Stimulated activated CD8-positive, alpha-beta memory T cell treated with anti-CD3 and anti-CD28 coated beads, Interleukin-7, amount 100 ng/mL, for 1 hour (primary cell): ENCODE measurements at places on chromosomes 2 and 18.

DNA sequence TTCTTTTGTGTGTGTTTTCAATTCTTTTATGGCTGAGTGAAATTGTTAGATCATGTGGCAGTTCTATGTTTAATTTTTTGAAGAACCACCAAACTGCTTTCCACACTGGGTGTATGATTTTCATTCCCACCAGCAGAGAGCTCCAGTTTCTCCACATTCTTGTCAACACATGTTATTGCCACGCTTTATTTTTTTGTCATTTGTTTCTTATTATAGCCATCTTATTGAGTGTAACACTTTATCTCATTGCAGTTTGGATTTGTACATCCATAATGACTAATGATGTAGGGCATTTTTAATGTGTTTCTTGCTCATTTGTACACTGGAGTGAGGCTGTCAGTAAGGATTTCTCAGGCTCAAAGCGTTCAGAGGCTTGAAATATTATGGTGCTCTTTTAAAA is 184.2 kb downstream of the PIEZO2 start:
- no peak for DNase-seq

- no peak for DNase-seq
These were observed 126.1 kb downstream of the INHBB start for GRCh38 chr2:120472031-120472430.

- no peak for DNase-seq
These were observed 510.6 kb downstream of the XIRP2 start for GRCh38 chr2:167398873-167399272.

GRCh38 chr2:187519419-187520120 is 34.7 kb downstream of the TFPI start:
- DNase-seq = no peak

DNA sequence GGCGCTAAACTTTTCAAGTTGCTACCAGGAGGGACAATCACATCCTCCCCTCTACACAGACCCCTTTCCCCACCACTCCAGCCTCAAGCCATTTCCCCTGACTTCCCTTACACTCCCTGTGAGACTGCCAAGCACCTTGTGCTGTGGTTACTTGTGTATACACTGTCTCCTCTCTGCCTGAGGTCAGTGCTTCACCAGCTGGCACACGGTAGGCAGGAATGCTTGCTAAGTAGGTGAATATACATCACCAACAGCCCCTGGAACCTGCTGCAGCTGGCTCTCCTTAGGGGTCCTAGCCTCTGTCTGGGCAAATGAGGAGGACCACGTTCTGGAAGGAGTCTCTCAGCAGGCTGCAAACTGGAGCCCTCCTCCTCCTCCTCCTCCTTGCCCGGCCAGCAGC is 38.3 kb upstream of the ACAA2 start:
- no peak for DNase-seq

DNA sequence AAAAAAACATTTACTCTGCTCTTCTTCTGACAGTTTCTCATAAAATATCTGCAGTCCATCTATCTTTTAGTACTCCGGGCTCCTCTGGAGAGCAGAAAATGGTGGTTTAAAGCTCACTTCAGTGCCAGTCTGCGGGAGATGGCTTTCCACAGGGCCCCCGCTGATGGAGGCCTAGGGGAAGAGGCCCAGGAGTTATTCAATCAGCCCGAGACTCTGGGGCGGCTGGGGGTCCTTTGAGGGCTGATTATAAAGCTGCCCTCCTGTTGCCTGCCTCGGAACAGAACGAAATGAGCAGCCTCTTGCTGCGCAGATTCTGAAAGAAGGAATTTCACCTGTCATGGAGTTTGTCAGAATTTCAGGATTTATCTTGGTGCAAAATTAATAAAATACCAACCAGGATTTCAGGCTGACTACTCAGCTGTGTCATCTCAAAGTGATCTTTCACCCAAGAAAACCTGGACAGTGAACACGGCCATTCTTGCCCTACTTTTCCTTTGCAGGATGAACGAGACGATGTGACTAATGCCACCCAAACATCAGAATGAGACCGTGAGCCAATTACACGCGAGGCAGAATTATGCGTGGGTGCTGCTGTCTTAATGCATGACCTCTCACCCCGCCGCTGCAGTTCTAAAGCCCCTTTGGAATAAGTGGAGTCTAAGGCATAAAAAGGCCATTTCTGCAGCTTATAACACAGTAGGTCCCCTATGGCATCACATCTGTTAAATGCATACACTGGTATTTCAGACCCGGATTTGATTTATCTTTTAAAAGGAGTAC is 273.8 kb downstream of the ZNF521 start:
- DNase-seq = no peak

DNA sequence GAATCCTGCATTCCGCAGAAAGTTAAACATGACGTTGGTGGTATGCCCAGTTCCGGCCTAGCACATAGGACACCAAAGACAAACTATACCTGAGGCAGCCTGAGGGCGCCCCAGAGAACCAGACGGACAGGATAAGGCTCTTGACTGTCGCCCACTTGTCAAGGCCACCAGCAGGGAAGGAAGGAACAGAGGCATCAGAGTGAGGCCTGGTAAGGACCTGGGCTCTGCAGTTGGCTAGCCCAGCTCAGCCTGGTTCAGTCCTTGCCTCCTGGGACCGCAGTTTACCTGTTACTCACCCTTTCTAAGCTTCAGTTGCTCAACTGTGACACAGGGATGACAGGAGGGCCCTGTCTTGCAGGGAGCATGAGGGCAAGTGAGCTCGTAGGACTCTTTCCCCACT is 82.1 kb downstream of the ACTR2 start:
- no peak for DNase-seq

GRCh38 chr2:240512109-240512485 is 45.7 kb downstream of the ANKMY1 start:
- no peak for DNase-seq

GRCh38 chr18:40412410-40412809 is 1542.6 kb upstream of the PIK3C3 start:
- no peak for DNase-seq
